Pericardium fibroblast (primary cell): ENCODE measurements at places on chromosomes 2 and 18. TPM values are rescaled to one million over a fixed set of nuclear protein-coding genes. Genes with fewer than 3 reads are reported as not detected.

NT5DC4 gene
- total RNA-seq, result not detected in 2 replicates

KCTD1 gene
- total RNA-seq, result 4.2 and 27.0 TPM in 2 replicates

CRYGC gene
- total RNA-seq, result not detected in 2 replicates

TOGARAM2 gene
- total RNA-seq, result 0.12 and 0.26 TPM in 2 replicates

MSTN gene
- total RNA-seq, result under 0.01 TPM in 1 of 2 replicates, not detected in the other

DPYSL5 gene
- 0.26 TPM in 1 of 2 replicates, not detected in the other for total RNA-seq

AMMECR1L gene
- total RNA-seq, result 11.8 and 13.8 TPM in 2 replicates

GAL3ST2 gene
- total RNA-seq, result not detected in 2 replicates

GPR55 gene
- total RNA-seq, result not detected in 2 replicates

GALNT14 gene
- 0.09 TPM in 1 of 2 replicates, not detected in the other for total RNA-seq

TMEFF2 gene
- 0.70 and 5.4 TPM in 2 replicates for total RNA-seq

UGT1A1 gene
- total RNA-seq, result not detected in 2 replicates

MTERF4 gene
- 17.3 and 17.4 TPM in 2 replicates for total RNA-seq

SCTR gene
- total RNA-seq, result not detected in 2 replicates

LINC00305 gene
- not detected in 2 replicates for total RNA-seq

SCN7A gene
- total RNA-seq, result 2.6 and 4.3 TPM in 2 replicates

SNTG2 gene
- not detected in 2 replicates for total RNA-seq

LIMS3 gene
- 1.9 and 3.9 TPM in 2 replicates for total RNA-seq

TEKT4 gene
- total RNA-seq, result not detected in 2 replicates

DNAJB2 gene
- 31.4 and 35.7 TPM in 2 replicates for total RNA-seq

SLC5A7 gene
- not detected in 2 replicates for total RNA-seq

KLHL29 gene
- 9.7 and 12.7 TPM in 2 replicates for total RNA-seq

ABCB11 gene
- 1.2 TPM in 1 of 2 replicates, not detected in the other for total RNA-seq

C2orf80 gene
- not detected in 2 replicates for total RNA-seq
